ENCODE measurements at places on chromosomes 5 and 9.

- no peak for DNase-seq
These were observed 2.3 kb upstream of the PLK2 start for GRCh38 chr5:58462154-58462553.

DNA sequence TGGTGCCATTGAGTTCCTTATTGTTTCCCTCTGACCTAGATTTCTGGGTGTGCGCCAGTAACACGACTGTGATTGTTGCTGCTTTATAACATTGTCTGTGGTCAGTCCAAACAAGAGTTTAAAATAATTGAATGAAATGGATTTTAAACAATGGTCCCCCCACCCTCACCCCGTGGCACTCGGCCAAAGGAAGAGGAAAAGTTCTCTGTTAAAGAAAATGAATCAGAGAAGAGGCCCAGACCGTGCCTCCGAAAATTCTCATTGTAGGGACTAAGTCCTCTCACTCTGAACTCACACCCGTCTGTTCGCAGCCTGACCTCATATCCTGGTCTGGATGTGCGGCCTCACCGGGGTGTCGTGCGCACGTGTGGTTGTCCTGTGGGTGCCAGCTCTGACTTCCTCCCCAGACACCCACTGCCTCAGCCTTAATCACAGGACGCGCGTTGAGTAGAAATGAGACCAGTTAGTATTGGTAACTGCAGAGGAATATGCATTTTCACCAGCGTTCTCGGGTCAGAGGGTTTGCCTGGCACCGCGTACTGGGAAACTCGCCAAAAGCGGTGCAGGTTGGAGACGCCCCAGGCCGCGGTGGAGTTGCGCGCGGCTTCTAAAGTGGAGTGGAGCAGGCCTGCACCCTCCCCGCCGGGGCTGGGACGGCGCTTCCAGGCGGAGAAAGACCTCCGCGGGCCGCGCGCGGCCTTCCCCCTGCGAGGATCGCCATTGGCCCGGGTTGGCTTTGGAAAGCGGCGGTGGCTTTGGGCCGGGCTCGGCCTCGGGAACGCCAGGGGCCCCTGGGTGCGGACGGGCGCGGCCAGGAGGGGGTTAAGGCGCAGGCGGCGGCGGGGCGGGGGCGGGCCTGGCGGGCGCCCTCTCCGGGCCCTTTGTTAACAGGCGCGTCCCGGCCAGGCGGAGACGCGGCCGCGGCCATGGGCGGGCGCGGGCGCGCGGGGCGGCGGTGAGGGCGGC lies at the start of gene ABL1:
ABL1 (plus strand) TSS at position 884 of the 966 bp plus-strand sequence. CDS start 193 bp downstream, outside the sequence.
- peak; percentile 54 for DNase-seq

- no peak for DNase-seq
These were observed 1.7 kb downstream of the CANX start for GRCh38 chr5:179700401-179700918.

DNA sequence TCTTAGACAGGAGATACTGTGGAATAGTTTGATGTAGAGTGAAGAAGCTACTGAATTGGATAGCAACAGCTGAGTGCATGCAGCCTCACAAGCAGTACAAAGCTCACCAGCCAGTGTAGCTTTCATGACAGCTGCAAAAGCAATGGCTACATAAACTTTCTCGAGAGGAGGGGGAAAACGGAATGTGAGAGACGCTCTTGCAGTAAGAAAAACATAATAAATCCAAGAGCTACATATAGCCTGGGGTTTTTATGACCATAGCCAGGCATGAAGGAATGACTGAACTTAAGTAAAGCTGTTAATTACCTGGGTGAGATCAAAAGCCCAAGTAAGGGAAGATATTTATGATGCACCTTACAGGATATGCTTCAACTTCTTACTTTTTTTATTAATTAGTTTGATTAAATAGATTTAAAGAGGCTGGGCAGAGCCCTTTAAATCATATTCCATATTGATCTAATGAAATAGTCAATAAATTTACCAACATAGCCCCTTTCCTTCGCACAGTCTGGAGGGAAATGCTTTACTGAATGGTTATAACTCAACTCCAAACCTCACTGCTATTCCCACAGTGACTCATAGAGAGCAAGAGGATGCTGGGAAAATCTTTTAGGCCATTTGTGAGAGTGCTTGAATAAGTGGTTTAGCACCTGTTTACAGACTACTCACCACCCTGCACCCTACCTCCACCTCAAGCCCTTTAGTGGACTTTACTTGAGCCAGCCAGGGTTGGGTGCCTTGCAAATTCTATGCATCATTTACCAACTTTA lies 407.2 kb upstream of the CLINT1 start:
- no peak for DNase-seq

- no peak for DNase-seq
These were observed 82.3 kb upstream of the EPB41L4B start for GRCh38 chr9:109403116-109403515.

DNA sequence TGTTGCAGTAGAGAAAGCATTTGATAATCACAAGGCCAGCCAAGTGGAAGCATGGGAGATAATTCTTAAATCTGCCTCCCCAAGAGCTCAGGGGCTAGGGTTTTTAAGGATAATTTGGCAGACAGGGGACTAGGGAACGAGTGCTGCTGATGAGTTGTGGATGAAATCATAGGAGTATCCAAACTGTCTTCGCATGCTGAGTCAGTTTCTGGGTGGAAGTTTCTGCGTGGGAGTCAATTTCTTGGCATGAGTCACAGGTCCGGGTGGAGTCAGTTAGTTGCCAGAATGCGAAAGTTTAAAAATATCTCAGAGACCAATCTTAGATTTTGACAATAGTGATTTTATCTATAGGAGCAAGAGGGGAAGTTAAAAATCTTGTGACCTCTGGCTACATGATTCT lies 112.6 kb downstream of the TMC1 start:
- no peak for DNase-seq

GRCh38 chr9:4143936-4144717 lies 155.7 kb downstream of the GLIS3 start:
- no peak for DNase-seq

- peak; percentile 70 for DNase-seq
These were observed 6.4 kb downstream of the ARRDC1 start for GRCh38 chr9:137611623-137612609.

DNA sequence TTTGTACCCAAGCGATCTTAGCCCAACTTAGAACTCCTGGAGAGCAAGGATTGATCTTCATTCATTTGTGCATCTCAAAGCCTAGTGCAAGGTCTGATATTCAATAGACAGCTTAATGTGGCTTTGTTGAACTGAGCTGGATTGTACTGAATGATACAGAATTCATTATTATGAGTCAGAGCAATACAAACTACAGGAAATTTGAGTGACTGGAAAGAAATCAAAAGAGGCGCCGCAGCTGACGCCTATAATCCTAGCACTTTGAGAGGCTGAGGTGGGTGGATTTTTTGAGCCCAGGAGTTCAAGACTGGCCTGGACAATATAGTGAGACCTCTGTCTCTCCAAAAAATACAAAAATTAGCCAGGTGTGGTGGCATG lies 58.6 kb downstream of the ENC1 start:
- DNase-seq = no peak

GRCh38 chr5:133698259-133698554 lies 85.9 kb upstream of the FSTL4 start:
- no peak for DNase-seq

- DNase-seq = no peak
These were observed 22.2 kb upstream of the CTSL start for GRCh38 chr9:87703636-87704276.

GRCh38 chr5:176927562-176927961 lies 28.4 kb upstream of the HK3 start:
- DNase-seq = no peak

- no peak for DNase-seq
These were observed 34.3 kb downstream of the S1PR3 start for GRCh38 chr9:89025553-89025952.

- DNase-seq = no peak
These were observed 155.8 kb downstream of the PBX3 start for GRCh38 chr9:125902831-125903512.

- no peak for DNase-seq
These were observed 146.9 kb upstream of the DMAC1 start for GRCh38 chr9:7946458-7946857.

GRCh38 chr5:21181609-21182125 lies 1193.7 kb upstream of the CDH18 start:
- DNase-seq = no peak

- no peak for DNase-seq
These were observed 73.7 kb downstream of the UBE2QL1 start for GRCh38 chr5:6522331-6522730.

GRCh38 chr5:172102913-172103626 lies 85.0 kb downstream of the STK10 start:
- no peak for DNase-seq

DNA sequence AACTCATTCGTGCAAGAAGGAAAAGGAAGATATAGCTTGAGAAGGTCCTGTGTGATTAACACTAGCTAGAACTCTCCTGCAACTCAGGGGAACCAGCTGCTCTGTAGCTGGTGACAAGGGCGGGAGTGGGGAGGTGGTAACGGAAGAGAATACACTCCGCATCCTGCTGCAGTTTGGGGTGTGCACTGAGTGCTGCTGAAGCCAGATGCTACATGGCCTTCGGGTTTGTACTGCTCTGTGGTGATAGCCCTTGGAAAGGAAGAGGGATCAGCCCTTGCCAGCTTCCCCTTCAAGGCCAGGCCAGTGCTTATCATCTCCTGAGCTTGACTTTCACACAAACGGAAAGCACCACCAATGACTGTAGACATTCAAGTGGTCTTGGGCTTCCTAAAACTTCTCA lies 34.3 kb downstream of the FRMD3 start:
- no peak for DNase-seq

DNA sequence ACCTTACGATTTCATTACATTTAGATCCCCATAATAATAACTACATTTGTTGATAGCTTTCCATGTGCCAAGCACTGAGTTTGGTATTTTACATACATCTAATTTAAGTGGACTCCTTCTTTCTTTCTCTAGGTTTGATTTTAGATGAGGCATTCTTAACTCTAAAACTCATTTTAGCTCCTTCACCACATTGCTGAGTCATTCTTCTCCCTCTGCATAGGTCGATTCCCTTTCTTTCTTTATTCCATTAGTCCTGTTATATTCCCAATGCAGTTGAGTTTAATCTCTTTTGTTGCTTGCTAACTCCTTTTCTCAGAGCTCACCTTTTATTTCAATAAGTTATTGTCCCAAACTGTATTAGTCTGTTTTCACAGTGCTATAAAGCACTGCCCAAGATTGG lies 329.8 kb downstream of the TAF11L14 start:
- DNase-seq = no peak

- no peak for DNase-seq
These were observed 2.5 kb downstream of the IL7R start for GRCh38 chr5:35859101-35859661.

- DNase-seq = no peak
These were observed 83.1 kb upstream of the MAST4 start for GRCh38 chr5:66513130-66513529.

- no peak for DNase-seq
These were observed 104.0 kb upstream of the CDKN2B start for GRCh38 chr9:22112870-22113821.

GRCh38 chr9:114395768-114396167 lies 8.0 kb upstream of the AKNA start:
- DNase-seq = no peak

DNA sequence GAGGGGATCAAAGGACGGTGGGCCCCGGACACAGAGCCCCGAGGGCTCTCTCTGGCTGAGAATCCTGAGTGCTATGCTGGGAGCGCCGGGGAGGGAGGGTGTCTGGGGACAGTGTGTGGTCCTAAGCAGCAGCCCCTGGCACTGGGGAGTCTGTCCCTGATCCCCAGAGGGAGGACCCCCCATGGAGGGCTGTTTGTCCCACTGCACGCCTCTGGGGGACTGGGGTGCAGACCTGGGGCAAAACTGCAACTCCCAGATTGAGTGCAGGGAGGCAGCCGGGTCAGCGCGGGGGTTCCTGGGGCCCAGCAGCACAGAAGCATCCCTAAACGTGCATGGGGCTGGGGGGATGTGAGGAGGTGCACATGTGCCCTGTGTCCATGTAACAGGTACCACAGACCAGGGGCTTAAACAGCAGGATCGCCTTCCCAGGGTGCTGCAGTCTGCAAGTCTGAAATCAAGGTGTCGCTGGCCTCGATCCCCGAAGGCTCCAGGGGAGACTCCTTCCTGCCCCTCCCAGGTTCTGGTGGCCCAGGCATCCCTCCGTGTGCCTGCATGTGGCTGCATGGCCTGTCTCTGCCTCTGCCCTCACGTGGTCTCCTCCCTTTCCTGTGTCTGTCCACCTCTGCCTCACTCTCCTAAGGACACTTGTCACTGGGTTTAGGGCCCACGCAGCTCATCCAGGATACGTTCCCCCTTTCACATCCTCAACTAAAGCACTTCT lies 35.9 kb upstream of the IRX4 start:
- no peak for DNase-seq

GRCh38 chr5:114727358-114727757 lies 365.5 kb downstream of the KCNN2 start:
- DNase-seq = no peak

DNA sequence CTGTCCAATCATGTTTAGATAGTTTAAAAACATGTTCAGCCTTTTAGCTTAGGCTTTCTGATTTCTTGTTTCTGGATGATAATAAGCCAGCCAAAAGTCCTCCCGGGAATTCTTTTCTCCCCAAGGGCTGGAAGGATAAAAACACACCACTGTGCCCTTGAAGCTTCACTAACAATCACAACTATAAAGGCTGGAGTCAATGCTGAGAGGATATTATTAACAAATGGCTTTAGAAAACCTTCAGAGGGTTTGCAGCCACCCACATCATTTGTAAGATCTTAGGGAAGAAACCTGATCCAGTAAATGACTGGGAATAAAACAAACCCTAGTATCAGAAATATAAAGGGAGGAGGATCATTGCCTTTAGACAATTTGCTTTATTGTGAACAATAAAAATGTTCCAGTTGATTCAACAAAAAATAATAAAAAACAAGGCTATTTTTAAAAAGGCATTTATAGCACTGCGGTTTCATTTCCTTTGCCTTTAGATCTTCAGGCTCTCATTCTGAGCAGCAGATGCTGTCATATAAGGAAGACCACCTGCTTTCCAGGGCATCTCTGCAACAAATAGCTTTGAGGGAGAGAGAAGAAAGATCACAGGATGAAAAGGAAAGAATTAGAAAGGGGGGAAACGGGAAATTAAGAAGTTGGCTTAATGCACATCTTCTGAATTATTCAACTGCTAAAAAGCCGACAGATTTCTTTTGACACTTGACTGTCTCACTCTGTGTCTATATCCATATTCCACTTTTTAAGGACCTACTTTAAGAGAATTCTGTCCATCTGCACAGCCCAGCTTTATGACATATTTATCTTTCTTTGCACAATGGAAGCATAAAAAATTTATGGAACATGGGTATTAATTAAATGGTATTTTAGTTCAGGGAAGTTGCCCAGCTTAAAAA lies 277.2 kb upstream of the SLC24A2 start:
- DNase-seq = no peak

GRCh38 chr5:72244862-72245371 lies 75.1 kb downstream of the MRPS27 start:
- no peak for DNase-seq

DNA sequence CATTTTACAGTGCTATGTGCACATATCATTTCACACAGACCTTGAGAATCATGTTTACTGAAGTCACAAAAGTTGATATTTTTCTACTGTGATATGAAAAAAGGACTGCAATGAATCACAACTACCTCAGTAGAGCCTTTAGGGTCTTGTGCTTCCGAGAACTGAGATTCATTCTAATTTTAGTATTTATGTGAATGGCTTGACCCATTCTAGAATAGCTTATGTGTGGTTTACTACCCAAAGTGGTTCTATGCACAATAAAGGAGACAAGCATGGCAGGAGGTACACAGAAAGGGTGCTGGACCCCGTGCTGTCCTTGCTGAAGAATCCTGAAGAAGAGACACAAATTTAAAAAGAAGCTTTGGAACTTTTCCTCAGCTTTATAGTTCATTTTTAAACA lies 28.2 kb downstream of the MEF2C start:
- DNase-seq = no peak

GRCh38 chr9:136204838-136205706 lies at the start of gene LHX3:
Gene LHX3 (minus strand): TSS chr9:136205128. CDS start chr9:136205012, 116 bp downstream.
- DNase-seq = no peak

- no peak for DNase-seq
These were observed 61.1 kb upstream of the SAP30L start for GRCh38 chr5:154384480-154385235.
